Placental epithelial cell (primary cell): ENCODE measurements at places on chromosomes 2 and 18. TPM values are rescaled to one million over a fixed set of nuclear protein-coding genes. Genes with fewer than 3 reads are reported as not detected.

The FN1 gene
- total RNA-seq, result 15,002 and 24,051 TPM in 2 replicates

The OR6B2 gene
- not detected in 2 replicates for total RNA-seq

The HOXD8 gene
- not detected in 2 replicates for total RNA-seq

The SERPINB4 gene
- total RNA-seq, result not detected in 2 replicates

The HOXD9 gene
- total RNA-seq, result not detected in 2 replicates

The GAREM2 gene
- total RNA-seq, result 2.7 and 12.9 TPM in 2 replicates

The TMEM169 gene
- 0.39 TPM in 1 of 2 replicates, not detected in the other for total RNA-seq

The FAM237A gene
- not detected in 2 replicates for total RNA-seq

The IL37 gene
- total RNA-seq, result not detected in 2 replicates

The SIX3 gene
- total RNA-seq, result not detected in 2 replicates
